GM12878 (cell line): ENCODE measurements at places on chromosomes 12 and 14. TPM values are rescaled to one million over a fixed set of nuclear protein-coding genes. Genes with fewer than 3 reads are reported as not detected.

GRCh38 chr12:104733717-104734175 is 224.3 kb downstream of the SLC41A2 start:
- H3K27me3 ChIP-seq, result no peaks in the 10 kb centered on the region
- H3K4me3 ChIP-seq, result no peak overlapping the region
- H3K36me3 ChIP-seq, result peaks cover 5% of the 10 kb centered on the region
- H3K27ac ChIP-seq, result no peak overlapping the region

GRCh38 chr12:10075451-10075850 is 23.3 kb downstream of the CLEC1A start:
- H3K27ac ChIP-seq, result no peak overlapping the region
- H3K4me3 ChIP-seq, result no peak overlapping the region
- peaks cover 4% of the 10 kb centered on the region for H3K4me1 ChIP-seq
- DNase-seq, result no peak

DNA sequence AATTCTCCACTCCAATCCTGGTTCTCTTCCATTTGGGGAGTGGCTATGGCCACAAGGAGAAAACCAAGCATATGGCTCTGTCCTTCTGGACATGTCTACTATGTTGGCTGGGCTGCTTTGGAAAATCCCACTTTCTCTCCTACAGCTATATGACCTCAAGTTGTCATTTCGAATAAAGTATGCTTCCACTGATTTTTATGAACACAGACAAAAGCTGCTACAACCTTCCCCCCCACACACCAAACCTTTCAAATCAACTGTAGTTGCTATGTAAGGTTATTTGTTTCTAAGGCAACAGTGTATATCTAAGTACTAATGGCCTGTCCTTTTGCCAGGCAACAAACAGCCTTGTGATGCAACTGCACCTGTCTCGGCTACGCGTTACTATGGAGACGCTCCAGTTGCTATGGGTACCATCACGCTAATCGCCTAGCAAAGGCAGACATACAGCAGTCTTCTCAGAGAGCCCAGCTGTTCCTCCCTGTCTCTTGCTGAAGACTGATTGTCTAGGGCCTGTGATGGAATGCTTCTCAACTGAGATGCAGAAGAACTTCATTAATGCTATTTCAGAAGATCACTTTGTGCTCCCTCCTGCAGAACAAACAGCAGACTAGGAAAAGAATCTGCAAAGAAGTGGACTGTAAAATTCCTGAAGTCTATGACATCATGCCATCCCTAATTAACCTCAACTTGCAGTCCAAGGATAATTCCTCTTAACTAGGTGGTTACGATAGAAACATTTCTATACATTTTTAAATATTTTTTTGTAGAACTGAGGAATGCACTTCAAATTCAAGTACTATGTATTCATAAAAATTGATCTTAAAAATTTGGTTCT is 67.6 kb downstream of the FOXN3 start:
- no peaks in the 10 kb centered on the region for H3K27me3 ChIP-seq
- peaks cover 24% of the 10 kb centered on the region for H3K4me1 ChIP-seq
- DNase-seq, result no peak
- no peak overlapping the region for H3K27ac ChIP-seq

The CLEC1A gene
- total RNA-seq, result not detected in 2 replicates

GRCh38 chr12:115998119-115998633 is 279.3 kb downstream of the MED13L start:
- H3K4me3 ChIP-seq, result no peak overlapping the region
- H3K4me1 ChIP-seq, result peaks cover 3% of the 10 kb centered on the region
- H3K27me3 ChIP-seq, result no peaks in the 10 kb centered on the region
- H3K36me3 ChIP-seq, result no peaks in the 10 kb centered on the region
- DNase-seq, result no peak

- no peaks in the 10 kb centered on the region for H3K27me3 ChIP-seq
- DNase-seq, result no peak
- H3K4me1 ChIP-seq, result no peaks in the 10 kb centered on the region
Measured at GRCh38 chr14:92982956-92983355, 60.0 kb downstream of the CHGA start.

The CEBPE gene
- total RNA-seq, result 0.21 TPM in 1 of 2 replicates, not detected in the other

DNA sequence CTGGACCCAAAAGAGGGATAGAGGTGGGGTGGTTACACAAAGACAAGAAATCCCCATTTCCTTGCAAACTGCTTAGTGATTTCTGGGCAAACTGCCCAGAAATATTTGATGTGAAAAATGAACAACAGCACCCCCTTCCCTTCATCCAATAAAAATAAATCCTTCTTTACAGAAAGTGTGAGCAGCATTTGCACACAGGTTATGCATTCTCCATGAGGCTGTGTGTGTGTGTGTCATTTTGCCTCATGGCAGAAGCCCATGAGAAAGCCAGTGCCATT is 17.2 kb upstream of the NRXN3 start:
- no peak overlapping the region for H3K4me3 ChIP-seq
- no peaks in the 10 kb centered on the region for H3K27me3 ChIP-seq
- DNase-seq, result no peak
- no peaks in the 10 kb centered on the region for H3K36me3 ChIP-seq
- H3K4me1 ChIP-seq, result no peaks in the 10 kb centered on the region

The THAP2 gene
- total RNA-seq, result 4.6 and 5.1 TPM in 2 replicates

GRCh38 chr14:71592361-71592760 is 339.9 kb upstream of the RGS6 start:
- peak overlapping the region; percentile 61; the same call in 1 of the 2 replicates for H3K27ac ChIP-seq
- no peak for DNase-seq
- no peaks in the 10 kb centered on the region for H3K27me3 ChIP-seq
- peaks cover 15% of the 10 kb centered on the region for H3K4me1 ChIP-seq
- H3K4me3 ChIP-seq, result no peak overlapping the region
- H3K36me3 ChIP-seq, result peaks cover 11% of the 10 kb centered on the region; the same call in 1 of the 2 replicates

The VWF gene
- 0.23 and 0.53 TPM in 2 replicates for total RNA-seq

DNA sequence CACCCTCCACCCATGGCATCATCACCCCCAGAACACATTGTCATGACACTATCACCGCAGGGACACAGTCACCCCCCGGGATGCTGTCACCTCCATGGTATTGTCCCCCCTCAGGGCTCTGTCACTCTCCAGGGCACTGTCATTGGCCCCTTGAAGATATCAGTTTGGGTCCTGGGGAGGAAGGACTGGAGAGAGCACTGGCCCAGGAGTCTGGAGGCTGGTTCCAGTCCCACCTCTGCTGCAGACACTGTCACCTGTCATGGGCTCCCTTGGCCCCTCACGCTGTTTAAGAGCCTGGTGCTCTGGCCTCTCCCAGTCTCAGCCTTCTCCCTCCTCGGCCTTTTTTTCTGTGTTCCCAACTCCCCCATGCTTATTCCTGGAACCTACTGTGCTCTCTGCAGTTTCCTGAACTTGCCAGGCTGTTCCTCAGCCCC is 31.9 kb downstream of the SERPINA3 start:
- H3K36me3 ChIP-seq, result no peaks in the 10 kb centered on the region
- H3K4me1 ChIP-seq, result no peaks in the 10 kb centered on the region
- H3K27ac ChIP-seq, result no peak overlapping the region
- no peak overlapping the region for H3K4me3 ChIP-seq

DNA sequence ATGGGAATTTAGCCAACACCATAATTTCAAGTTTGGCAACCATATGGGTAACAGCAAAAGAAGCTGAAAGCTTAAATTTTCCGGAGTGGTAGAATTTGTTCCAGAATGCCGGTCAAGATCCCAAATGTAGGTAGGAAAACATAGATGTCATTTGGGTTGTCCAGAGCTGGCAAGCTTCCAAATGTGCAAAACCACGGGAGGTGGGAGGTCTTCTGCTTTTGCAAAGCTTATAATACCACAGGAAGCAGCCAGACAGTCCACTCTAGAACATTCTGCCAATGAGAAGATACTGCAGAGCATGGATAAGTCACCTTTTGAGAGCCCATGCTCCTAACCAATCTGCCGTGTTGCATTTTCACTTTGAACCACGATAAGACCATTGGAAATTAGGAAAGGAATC is 26.4 kb upstream of the BATF start:
- no peaks in the 10 kb centered on the region for H3K36me3 ChIP-seq
- H3K27ac ChIP-seq, result peak overlapping the region; percentile 54
- H3K27me3 ChIP-seq, result no peaks in the 10 kb centered on the region
- no peak for DNase-seq

DNA sequence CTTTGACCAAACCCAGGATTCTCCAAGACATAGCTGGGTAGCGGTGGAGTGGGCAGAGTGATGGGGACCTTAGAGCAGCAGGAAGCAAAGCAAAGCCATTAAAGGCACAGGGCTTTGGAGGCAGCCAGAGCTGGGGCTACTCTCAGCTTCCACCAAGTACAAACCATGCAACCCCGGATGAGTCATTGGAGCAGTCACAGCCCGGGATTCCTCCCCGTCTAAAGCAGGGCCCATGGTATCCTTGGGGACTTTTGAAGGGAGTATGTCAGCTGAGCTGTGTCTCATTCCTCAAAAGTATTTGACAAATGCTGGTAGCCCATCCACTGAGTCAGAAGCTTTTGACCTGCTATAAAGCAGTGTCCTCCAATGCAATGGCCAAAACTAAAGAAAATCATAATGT is 9.7 kb upstream of the IFI27 start:
- no peak overlapping the region for H3K4me3 ChIP-seq
- H3K27ac ChIP-seq, result no peak overlapping the region
- DNase-seq, result no peak
- no peaks in the 10 kb centered on the region; the same call in 1 of the 2 replicates for H3K36me3 ChIP-seq
- H3K27me3 ChIP-seq, result no peaks in the 10 kb centered on the region

DNA sequence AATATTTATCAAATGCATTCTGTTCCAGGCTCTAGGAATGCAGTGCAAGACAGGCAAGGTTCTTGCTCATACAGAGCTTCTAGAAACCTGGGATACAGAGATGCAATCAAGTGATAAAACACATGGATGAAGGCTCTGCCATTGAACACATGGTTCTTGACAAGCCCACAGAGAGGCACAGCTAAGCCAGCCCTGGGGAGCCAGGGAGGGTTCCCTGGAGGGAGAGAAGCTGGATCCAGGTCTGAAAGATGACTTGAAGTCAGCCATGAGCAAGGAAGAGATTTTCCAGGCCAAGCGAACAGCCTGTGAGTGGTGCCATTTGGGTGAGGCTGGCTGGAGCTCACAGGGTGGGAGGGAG is 66.2 kb downstream of the IRF2BPL start:
- no peaks in the 10 kb centered on the region for H3K27me3 ChIP-seq
- H3K36me3 ChIP-seq, result no peaks in the 10 kb centered on the region
- peak overlapping the region; percentile 50; the same call in 1 of the 2 replicates for H3K4me3 ChIP-seq
- H3K4me1 ChIP-seq, result peaks cover 77% of the 10 kb centered on the region
- H3K27ac ChIP-seq, result peak overlapping the region; percentile 90
- no peak for DNase-seq

- H3K4me3 ChIP-seq, result no peak overlapping the region
- no peak overlapping the region for H3K27ac ChIP-seq
- no peaks in the 10 kb centered on the region for H3K27me3 ChIP-seq
- H3K36me3 ChIP-seq, result no peaks in the 10 kb centered on the region
Measured at GRCh38 chr12:67509666-67510386, 138.7 kb upstream of the DYRK2 start.

The NGB gene
- total RNA-seq, result not detected in 2 replicates

DNA sequence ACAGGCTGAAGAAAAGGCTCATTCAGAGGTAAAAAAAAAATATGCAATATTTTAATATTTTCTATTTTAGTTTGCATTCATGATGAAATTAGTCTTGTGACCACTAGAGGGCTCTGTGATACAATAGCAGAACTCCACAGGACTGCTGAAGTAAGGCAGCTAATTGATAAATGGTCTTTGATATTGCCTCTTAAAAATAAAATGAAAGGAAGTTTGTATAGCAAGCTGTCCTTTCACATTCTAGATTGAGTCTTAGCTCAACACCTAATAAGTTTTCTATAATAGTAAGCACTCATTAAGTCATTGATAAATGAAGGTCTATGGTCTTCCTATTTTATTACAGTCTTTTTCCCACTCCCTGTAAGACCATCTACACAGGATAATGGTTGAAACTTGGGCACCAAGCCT is 315.7 kb downstream of the NAV3 start:
- DNase-seq, result no peak
- no peaks in the 10 kb centered on the region for H3K27me3 ChIP-seq
- H3K4me3 ChIP-seq, result no peak overlapping the region
- H3K4me1 ChIP-seq, result no peaks in the 10 kb centered on the region

DNA sequence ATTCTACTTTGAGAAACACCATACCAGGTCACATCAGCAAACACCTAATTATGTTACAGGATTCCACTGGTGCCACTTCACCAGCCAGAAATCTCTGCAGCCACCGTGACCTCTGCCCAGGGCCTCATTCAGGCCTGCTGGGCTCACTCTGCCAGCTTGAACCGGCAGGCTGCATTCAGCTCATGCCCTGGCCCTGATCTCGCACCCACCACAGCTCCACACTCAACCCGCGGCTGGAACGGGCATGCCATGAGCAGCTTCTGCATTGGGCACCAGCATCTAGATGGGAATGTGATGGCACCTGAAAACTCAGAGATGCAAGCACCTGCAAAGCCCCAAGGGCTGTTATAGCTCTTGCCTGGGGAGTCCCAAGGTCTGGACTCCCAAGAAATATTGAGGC is 168.7 kb downstream of the DPY19L2 start:
- no peaks in the 10 kb centered on the region for H3K27me3 ChIP-seq
- DNase-seq, result no peak
- H3K27ac ChIP-seq, result no peak overlapping the region

The DEPDC4 gene
- total RNA-seq, result 1.6 and 1.9 TPM in 2 replicates

The HCAR1 gene
- total RNA-seq, result 0.05 TPM in 2 replicates

- H3K27me3 ChIP-seq, result no peaks in the 10 kb centered on the region
- H3K27ac ChIP-seq, result no peak overlapping the region
- no peak overlapping the region for H3K4me3 ChIP-seq
- H3K36me3 ChIP-seq, result no peaks in the 10 kb centered on the region; the same call in 1 of the 2 replicates
- no peak for DNase-seq
- no peaks in the 10 kb centered on the region for H3K4me1 ChIP-seq
Measured at GRCh38 chr14:105448706-105449111, 25.9 kb upstream of the CRIP2 start.

- H3K27me3 ChIP-seq, result no peaks in the 10 kb centered on the region
- H3K27ac ChIP-seq, result no peak overlapping the region
- DNase-seq, result no peak
- no peak overlapping the region for H3K4me3 ChIP-seq
- H3K4me1 ChIP-seq, result no peaks in the 10 kb centered on the region
- no peaks in the 10 kb centered on the region for H3K36me3 ChIP-seq
Measured at GRCh38 chr12:75087654-75088053, 122.0 kb downstream of the KCNC2 start.

GRCh38 chr12:93440043-93440835 is 1.5 kb downstream of the UBE2N start:
- peak overlapping the region; percentile 83 for H3K4me3 ChIP-seq
- peaks cover 13% of the 10 kb centered on the region for H3K4me1 ChIP-seq
- no peak for DNase-seq
- peak overlapping the region; percentile 73 for H3K27ac ChIP-seq

- no peaks in the 10 kb centered on the region for H3K27me3 ChIP-seq
- H3K4me1 ChIP-seq, result no peaks in the 10 kb centered on the region
- no peak overlapping the region for H3K4me3 ChIP-seq
- no peak for DNase-seq
- H3K36me3 ChIP-seq, result no peaks in the 10 kb centered on the region
Measured at GRCh38 chr12:89775063-89775985, 66.7 kb upstream of the ATP2B1 start.

The CACNA1C gene
- total RNA-seq, result 0.13 TPM in 1 of 2 replicates, not detected in the other

The RAB5B gene
- total RNA-seq, result 50.9 and 54.2 TPM in 2 replicates
